ENCODE measurements at places on chromosomes 1 and 21. TPM values are rescaled to one million over a fixed set of nuclear protein-coding genes. Genes with fewer than 3 reads are reported as not detected.

GRCh38 chr1:98099501-98099900 lies 178.7 kb upstream of the DPYD start:
- DNase-seq = no peak
- no peaks in the 10 kb centered on the region for H3K4me1 ChIP-seq

The RNF220 gene
- 22.3 TPM for total RNA-seq

DNA sequence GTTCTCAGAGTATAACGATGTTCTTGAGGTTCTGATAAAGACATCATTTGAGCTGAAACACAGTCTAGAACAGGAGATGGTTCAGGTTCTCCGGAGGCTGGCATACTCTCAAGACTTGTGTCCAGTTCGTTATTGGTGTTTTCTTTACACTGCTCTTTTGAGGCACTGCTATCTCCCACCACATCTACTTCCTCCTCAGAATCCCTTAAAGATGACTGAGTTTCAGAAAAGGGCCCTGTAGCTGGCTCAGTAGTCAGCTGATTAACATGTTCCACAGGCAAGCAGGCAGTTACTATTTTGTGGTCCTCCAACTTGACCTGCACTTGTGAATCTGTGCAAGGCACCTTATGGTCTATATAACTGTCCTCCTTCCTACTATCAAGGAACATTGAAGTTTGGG lies 50.2 kb downstream of the ZZZ3 start:
- no peak overlapping the region for H3K4me3 ChIP-seq
- no peaks in the 10 kb centered on the region for H3K4me1 ChIP-seq
- no peak for DNase-seq
- H3K36me3 ChIP-seq = peaks cover 25% of the 10 kb centered on the region
- no peaks in the 10 kb centered on the region for H3K27me3 ChIP-seq

The TACSTD2 gene
- 170 TPM for total RNA-seq

The ACTL8 gene
- total RNA-seq = not detected

DNA sequence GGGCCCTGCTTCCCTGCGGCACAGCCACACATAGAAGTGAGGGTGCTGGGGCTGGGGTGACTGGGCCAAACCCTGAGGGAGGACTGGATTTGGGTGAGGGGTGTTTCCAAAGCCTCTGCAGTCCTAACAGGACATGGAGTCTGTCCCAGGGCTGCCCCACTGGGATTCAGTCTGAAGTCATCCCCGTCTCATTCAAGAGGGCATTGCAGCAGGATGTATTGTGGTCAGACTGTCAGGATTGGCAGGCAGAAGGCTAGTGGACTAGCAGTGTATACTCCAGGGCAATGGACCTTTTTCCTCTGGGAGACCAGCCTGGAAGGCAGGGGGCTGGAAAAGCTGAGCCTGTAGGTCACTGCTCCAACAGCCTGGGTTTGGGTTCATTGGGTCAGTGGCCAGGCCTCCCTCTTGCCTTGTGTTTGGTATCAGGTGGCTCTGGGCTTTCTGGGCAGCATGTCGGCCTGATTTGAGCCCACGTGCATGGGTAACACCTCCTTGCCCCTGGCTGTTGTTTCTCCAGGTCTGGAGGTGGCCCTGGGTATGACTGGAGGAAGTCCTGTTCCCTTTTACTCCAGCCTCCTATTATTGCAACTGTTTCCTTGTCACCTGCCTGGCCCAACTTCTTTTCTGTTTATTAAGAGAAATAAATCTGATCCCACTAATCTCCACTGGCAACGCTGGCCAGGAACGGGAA lies 41.0 kb upstream of the SYNC start:
- no peak for DNase-seq
- peak overlapping the region; percentile 95 for H3K27ac ChIP-seq
- H3K4me1 ChIP-seq = peaks cover 14% of the 10 kb centered on the region
- no peaks in the 10 kb centered on the region for H3K36me3 ChIP-seq

- no peaks in the 10 kb centered on the region for H3K36me3 ChIP-seq
- no peak overlapping the region for H3K27ac ChIP-seq
- H3K4me3 ChIP-seq = no peak overlapping the region
- no peaks in the 10 kb centered on the region for H3K27me3 ChIP-seq
Measured at GRCh38 chr1:237199026-237199425, 157.0 kb downstream of the RYR2 start.

- no peak overlapping the region for H3K27ac ChIP-seq
- H3K4me3 ChIP-seq = no peak overlapping the region
- DNase-seq = no peak
- H3K4me1 ChIP-seq = peaks cover 12% of the 10 kb centered on the region
- H3K36me3 ChIP-seq = no peaks in the 10 kb centered on the region
- no peaks in the 10 kb centered on the region for H3K27me3 ChIP-seq
Measured at GRCh38 chr1:30818568-30819243, 61.1 kb upstream of the LAPTM5 start.

- DNase-seq = no peak
- H3K27ac ChIP-seq = no peak overlapping the region
- H3K4me1 ChIP-seq = no peaks in the 10 kb centered on the region
- no peak overlapping the region for H3K4me3 ChIP-seq
- no peaks in the 10 kb centered on the region for H3K36me3 ChIP-seq
Measured at GRCh38 chr1:208309771-208310170, 65.6 kb upstream of the PLXNA2 start.

The GALE gene
- 14.2 TPM for total RNA-seq

The SPRR4 gene
- total RNA-seq = not detected

DNA sequence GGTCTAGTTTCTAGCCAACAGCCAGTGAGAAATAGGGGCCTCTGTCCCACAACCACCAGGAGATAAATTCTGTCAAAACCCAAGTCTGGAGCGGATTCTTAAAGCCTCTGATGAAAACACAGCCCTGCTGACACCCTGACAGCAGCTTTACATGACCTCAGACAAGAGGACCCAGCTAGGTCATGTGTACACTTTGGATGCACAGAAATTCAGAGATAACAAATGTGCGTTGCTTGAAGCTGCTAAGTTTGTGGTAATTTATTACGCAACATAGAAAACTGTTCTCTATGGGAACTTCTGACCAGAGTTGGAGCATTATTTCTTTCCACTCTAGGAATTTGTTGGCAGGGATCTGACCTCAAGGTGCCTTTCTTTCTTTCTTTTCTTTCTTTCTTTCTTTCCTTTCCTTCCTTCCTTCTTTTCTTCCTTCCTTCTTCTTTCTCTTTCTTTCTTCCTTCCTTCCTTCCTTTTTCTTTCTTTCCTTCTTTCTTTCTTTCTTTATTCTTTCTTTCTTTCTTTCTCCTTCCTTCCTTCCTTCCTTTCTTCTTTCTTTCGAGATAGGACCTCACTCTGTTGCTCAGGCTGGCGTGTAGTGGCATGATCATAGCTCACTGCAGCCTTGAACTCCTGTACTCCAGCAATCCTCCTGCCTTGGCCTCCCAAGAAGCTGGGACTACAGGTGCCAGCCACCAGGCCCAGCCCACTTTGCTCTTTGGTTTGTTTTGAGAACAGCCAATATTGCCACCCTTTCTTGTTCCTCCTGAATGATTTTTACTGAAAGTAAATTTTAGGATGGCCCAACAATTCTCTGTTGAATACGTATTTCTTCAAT lies 14.9 kb upstream of the HMGCS2 start:
- no peak for DNase-seq
- no peak overlapping the region for H3K4me3 ChIP-seq
- peaks cover 11% of the 10 kb centered on the region for H3K4me1 ChIP-seq
- no peaks in the 10 kb centered on the region for H3K36me3 ChIP-seq
- H3K27ac ChIP-seq = no peak overlapping the region

The RNU1-1 gene
- 2,332 TPM for total RNA-seq

GRCh38 chr1:91406773-91407389 lies 2.2 kb upstream of the HFM1 start:
- peaks cover 3% of the 10 kb centered on the region for H3K4me1 ChIP-seq
- H3K27ac ChIP-seq = no peak overlapping the region
- no peaks in the 10 kb centered on the region for H3K27me3 ChIP-seq
- DNase-seq = no peak
- H3K36me3 ChIP-seq = no peaks in the 10 kb centered on the region
- no peak overlapping the region for H3K4me3 ChIP-seq

The TFF2 gene
- total RNA-seq = 0.28 TPM

- H3K4me3 ChIP-seq = no peak overlapping the region
- H3K27me3 ChIP-seq = no peaks in the 10 kb centered on the region
- no peak overlapping the region for H3K27ac ChIP-seq
- DNase-seq = no peak
- no peaks in the 10 kb centered on the region for H3K4me1 ChIP-seq
- H3K36me3 ChIP-seq = no peaks in the 10 kb centered on the region
Measured at GRCh38 chr1:45793942-45794604, 9.3 kb upstream of the MAST2 start.

The HCN3 gene
- 1.9 TPM for total RNA-seq

- H3K4me1 ChIP-seq = no peaks in the 10 kb centered on the region
- no peak overlapping the region for H3K27ac ChIP-seq
- H3K4me3 ChIP-seq = no peak overlapping the region
- H3K36me3 ChIP-seq = no peaks in the 10 kb centered on the region
- no peaks in the 10 kb centered on the region for H3K27me3 ChIP-seq
Measured at GRCh38 chr1:32266921-32267591, 16.0 kb downstream of the LCK start.

The SHE gene
- 1.0 TPM for total RNA-seq

The COL16A1 gene
- 26.7 TPM for total RNA-seq

GRCh38 chr1:171718216-171718615 lies 23.6 kb downstream of the VAMP4 start:
- H3K4me3 ChIP-seq = no peak overlapping the region
- H3K36me3 ChIP-seq = no peaks in the 10 kb centered on the region
- H3K27me3 ChIP-seq = no peaks in the 10 kb centered on the region
- H3K4me1 ChIP-seq = no peaks in the 10 kb centered on the region
- DNase-seq = no peak

The IGSF3 gene
- 2.9 TPM for total RNA-seq

DNA sequence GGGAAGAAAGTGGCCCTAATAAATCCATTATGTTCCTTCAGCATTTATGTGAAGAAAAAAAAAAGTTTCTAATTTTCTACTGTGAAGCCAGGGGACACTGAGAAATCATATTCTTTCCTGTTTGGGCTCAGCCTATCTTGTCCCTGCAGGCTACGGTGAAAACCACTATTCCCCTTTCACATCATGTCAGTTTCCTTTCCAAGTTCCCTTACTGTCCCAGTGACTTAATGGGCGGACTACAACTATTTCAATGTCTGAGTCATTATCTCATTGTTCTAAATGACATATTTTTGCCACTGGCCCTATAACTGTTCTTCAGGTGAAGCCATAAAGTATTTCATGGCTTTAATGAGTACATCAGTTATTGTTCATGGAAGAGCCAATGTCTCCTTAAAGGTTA lies 71.3 kb upstream of the BEND5 start:
- no peak overlapping the region for H3K4me3 ChIP-seq
- H3K27me3 ChIP-seq = no peaks in the 10 kb centered on the region
- H3K4me1 ChIP-seq = no peaks in the 10 kb centered on the region
- no peaks in the 10 kb centered on the region for H3K36me3 ChIP-seq

- H3K4me3 ChIP-seq = no peak overlapping the region
- no peaks in the 10 kb centered on the region for H3K36me3 ChIP-seq
- no peak overlapping the region for H3K27ac ChIP-seq
- H3K4me1 ChIP-seq = no peaks in the 10 kb centered on the region
- no peaks in the 10 kb centered on the region for H3K27me3 ChIP-seq
Measured at GRCh38 chr1:162406811-162407210, 5.1 kb downstream of the SH2D1B start.

The UBXN11 gene
- total RNA-seq = 15.4 TPM

GRCh38 chr1:35047188-35047858 lies 15.6 kb upstream of the ZMYM6 start:
- no peak overlapping the region for H3K4me3 ChIP-seq
- no peaks in the 10 kb centered on the region for H3K27me3 ChIP-seq
- H3K36me3 ChIP-seq = no peaks in the 10 kb centered on the region
- no peak for DNase-seq
- H3K27ac ChIP-seq = no peak overlapping the region

The CCDC181 gene
- total RNA-seq = 0.78 TPM

GRCh38 chr1:168079761-168080160 lies 57.0 kb downstream of the GPR161 start:
- no peak for DNase-seq
- no peak overlapping the region for H3K27ac ChIP-seq
- no peaks in the 10 kb centered on the region for H3K27me3 ChIP-seq
- peaks cover 17% of the 10 kb centered on the region for H3K36me3 ChIP-seq
- peaks cover 5% of the 10 kb centered on the region for H3K4me1 ChIP-seq

- peaks cover 7% of the 10 kb centered on the region for H3K4me1 ChIP-seq
- peak overlapping the region; percentile 33 for H3K4me3 ChIP-seq
- peak; percentile 22 for DNase-seq
- peak overlapping the region; percentile 87 for H3K27ac ChIP-seq
- peaks cover 2% of the 10 kb centered on the region for H3K36me3 ChIP-seq
- H3K27me3 ChIP-seq = no peaks in the 10 kb centered on the region
Measured at GRCh38 chr1:85577419-85578320, 2.9 kb upstream of the CCN1 start.

The EFNA3 gene
- 0.56 TPM for total RNA-seq

Data from pancreas (tissue), 10 donors.